ENCODE measurements at places on chromosomes 3 and 15. TPM values are rescaled to one million over a fixed set of nuclear protein-coding genes. Genes with fewer than 3 reads are reported as not detected.

Gene SCAP
- 58.8 TPM for total RNA-seq

Gene CPOX
- 11.7 TPM for total RNA-seq

Gene CEP152
- 4.2 TPM for total RNA-seq

Gene RLBP1
- total RNA-seq = not detected

Gene CELF6
- total RNA-seq = 2.2 TPM

Gene DBR1
- 11.2 TPM for total RNA-seq

Gene PLAAT1
- total RNA-seq = 2.7 TPM

Gene FBXO40
- not detected for total RNA-seq

Gene MINAR1
- total RNA-seq = 2.2 TPM

Gene USP50
- not detected for total RNA-seq

Gene GPR62
- not detected for total RNA-seq

Gene KCNMB3
- total RNA-seq = 4.2 TPM

Gene ARGFX
- not detected for total RNA-seq

Gene UACA
- 78.9 TPM for total RNA-seq

Gene PEX11A
- total RNA-seq = 15.5 TPM

Gene ZNF80
- not detected for total RNA-seq

Gene SLC2A2
- not detected for total RNA-seq

Gene TMEM266
- not detected for total RNA-seq

Gene SLC28A1
- total RNA-seq = not detected

Gene CKMT1B
- not detected for total RNA-seq

Gene AMOTL2
- total RNA-seq = 226 TPM

Gene C2CD4A
- total RNA-seq = 0.40 TPM

Gene BNIP2
- 186 TPM for total RNA-seq

Gene SH2D7
- total RNA-seq = not detected

Gene SH3GL3
- 0.31 TPM for total RNA-seq

Gene ATP8B4
- 9.2 TPM for total RNA-seq

Gene NEK10
- 0.62 TPM for total RNA-seq

Gene GOLGA8H
- 0.27 TPM for total RNA-seq

Gene GUCA1C
- not detected for total RNA-seq

Gene ACAP2
- 51.7 TPM for total RNA-seq

Gene ANKRD63
- not detected for total RNA-seq

Gene IGF1R
- total RNA-seq = 87.8 TPM

Gene CCDC39
- total RNA-seq = not detected
